ENCODE measurements at places on chromosomes 11 and 22.

- peak; percentile 87 for DNase-seq
These were observed at the start of gene TOMM22 for GRCh38 chr22:38681582-38682335. TSS of gene TOMM22 (plus strand) at chr22:38681957. CDS start at chr22:38681979, 22 bp downstream.

DNA sequence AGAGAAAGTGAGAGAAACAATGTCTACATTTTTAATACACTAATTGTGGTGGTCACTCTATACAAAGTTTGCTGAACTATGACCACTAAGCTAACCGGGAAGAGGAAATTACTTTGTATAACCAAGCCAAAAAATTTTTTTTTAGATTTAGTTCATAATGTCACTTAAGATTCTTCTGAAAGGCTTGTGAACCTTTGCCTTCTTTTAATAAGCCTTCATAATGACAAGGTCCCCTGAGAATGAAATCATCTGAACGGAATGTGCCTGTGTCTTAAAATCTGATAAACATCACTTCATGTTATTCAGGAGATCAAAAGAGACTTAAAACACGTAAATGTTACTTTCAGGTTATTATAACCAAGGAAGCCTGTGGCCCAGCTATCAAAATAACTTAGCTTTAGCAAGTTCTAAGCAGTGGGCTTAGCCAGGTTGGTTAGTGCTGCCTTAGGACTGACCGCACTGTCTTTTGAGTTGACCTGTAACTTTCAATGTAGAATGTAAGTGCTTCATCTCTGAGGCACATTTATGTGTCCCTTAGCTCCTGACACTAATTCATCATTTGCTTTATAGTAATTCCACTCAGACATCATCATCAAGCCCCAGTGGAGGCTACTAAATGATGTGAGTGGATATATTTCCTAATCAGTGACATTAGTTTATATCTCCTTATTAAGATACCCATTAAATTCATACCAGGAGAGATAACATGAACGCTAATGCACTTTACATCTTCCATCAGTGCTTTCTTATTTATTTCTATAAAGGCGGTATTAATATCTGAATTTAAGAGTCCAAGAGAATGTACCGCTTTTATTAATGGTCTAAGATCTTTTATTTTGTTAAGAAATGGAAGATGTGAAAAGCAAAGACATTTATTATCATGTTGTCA is 122.5 kb downstream of the WNT11 start:
- no peak for DNase-seq

DNA sequence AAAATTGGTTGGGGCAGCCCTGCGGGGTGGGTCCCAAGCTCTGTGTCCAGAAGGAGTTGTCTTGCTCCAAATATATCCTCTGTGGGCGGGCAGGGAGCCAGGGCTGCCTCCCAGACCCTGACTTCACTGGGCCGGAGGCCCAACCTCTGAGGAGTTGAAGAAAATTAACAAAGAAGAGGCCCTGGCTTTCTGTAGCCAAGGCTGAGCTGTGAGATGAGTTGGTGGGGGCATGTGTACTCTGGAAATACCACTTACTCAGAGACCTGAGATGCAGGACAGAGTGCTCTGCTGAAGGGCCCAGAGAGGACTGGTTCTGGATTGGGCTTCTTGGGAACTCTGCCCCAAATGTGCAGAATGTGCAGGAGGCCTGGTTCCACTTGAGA is 96.3 kb downstream of the SWAP70 start:
- no peak for DNase-seq

DNA sequence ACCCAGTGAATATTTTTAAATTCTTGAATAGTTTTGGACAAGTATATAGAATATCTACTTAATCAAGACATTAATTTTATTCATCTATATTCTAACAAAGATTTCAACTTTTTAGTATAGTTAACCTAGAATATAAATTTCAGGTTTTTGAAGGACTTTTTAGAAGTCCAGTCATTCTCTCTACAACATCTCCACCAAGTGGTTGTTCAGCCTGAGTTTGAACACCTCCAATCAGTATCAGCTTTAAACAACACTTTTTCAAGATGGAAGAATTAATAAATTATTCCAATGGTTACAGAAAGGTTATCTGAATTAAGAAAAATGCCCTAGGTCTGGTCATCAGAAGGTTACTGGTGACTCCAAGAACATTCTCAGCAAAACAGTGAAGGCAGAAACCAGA is 31.8 kb downstream of the EIF3M start:
- DNase-seq = peak; percentile 9

- DNase-seq = no peak
These were observed 45.5 kb upstream of the OLFML1 start for GRCh38 chr11:7439746-7440320.

GRCh38 chr22:22682196-22682595 is 37.8 kb downstream of the GGTLC2 start:
- DNase-seq = no peak

- DNase-seq = no peak
These were observed 714.7 kb upstream of the TENM4 start for GRCh38 chr11:80155412-80156017.

DNA sequence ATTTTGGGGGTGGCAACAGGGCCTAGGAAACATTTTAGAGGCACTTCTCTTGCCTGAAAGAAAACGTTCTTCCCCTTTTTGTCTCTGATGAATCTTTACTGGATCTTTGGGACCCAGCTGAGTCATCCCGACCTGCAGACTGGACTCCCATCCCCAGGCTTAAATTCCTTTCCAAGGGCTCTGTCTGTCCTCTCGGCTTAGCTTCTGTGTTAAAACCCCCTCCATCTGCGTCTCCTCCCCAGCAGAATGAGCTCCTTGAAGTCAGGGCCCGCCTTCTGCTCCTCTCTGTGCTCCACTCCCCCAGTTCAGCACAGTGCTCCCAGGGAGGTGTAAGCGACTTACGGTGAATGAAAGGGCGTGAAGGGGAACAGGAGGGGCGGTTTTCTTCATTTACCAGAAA is 895 bp upstream of the DAGLA start:
- DNase-seq = no peak

GRCh38 chr11:11738370-11738769 is 103.4 kb upstream of the USP47 start:
- no peak for DNase-seq
